ENCODE measurements at places on chromosomes 1 and 21.

DNA sequence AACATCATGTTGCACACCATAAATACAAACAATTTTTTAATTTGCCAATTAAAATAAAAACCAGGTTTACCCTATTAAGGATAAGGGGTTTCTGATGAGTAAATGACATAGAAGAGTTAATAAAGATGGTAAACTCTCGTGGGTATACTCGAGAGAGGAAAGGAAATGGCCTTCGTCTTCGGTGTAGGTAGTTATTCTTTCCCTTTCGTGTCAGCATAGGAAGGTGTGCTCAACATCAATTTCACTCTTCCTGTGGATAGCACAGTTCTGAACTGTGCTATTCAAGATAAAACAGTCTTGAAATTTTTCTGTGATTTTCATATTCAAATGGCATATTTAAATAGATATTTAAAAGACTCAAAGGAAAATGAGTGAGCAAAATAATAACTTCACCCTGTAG, 98.2 kb downstream of the RGL1 start:
- no peak for DNase-seq

- DNase-seq, result peak; percentile 70
Measured at GRCh38 chr1:152188673-152189591, 29.9 kb upstream of the RPTN start.

DNA sequence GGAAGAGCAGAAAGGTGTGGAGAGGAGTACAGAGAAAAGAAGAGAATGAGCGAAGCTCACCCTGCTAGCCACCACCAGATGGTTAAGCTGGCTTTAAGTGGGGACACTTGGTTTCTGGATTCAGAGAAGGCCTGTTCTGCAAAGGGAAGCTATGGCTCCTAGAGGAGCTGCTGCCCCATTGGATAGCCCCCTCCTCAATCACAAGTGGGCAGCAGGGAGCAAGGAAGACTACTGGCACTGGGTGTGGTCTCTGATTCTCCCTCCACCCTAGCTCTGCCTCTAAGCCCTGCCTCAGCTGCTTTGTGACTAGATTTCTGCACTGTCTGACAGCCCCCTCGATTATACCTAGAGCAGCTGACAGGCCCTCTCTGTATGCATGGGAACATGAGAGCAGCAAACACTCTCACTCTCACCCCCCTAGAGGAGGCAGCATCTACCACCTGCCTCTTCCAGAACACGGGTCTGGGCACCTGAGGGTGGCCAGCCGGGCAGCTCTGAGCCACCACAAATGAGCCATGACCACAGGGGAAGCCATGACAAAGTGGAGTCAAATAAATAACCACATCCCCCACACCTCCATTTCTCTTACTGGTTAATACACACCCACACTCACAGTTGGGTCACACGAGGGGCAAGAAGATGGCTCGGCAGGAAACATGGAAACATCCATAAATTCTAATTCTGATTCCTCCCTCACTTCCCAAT, 13.6 kb downstream of the PLEKHA6 start:
- DNase-seq, result no peak

GRCh38 chr21:35479065-35479448, 430.0 kb upstream of the RUNX1 start:
- no peak for DNase-seq

DNA sequence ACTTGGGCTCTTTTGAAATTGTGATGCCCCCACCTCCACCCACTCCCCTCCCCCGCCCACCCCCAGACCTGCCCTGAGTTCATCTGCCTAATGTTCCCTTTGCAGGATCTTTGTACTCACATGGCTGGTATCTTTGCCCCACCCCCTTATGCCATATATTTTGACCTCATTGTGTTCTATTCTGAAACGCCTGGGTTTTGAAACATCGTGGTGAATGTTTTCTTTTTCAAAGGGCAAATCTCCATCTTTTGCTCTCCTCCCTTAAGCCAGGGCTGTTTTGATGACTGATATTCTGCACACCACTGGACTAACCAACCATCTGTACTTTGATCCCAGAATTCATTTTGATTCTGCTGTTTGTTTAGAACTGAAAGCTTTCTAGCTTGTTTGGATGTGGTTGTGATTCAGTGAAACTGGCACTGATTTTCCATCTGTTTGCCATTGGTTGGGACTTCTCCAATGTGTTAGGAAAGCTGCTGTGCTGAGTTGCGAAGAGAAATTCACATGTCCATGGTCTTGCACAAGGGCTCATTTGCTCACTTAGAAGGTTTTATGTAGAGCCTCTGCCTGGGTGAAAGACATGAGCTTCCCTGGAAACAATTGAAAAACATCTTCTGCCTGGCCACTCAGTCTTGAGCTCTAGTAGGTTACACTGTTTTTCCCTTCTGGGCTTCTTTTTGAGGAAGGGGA, 16.5 kb downstream of the SMAP2 start:
- DNase-seq, result no peak

DNA sequence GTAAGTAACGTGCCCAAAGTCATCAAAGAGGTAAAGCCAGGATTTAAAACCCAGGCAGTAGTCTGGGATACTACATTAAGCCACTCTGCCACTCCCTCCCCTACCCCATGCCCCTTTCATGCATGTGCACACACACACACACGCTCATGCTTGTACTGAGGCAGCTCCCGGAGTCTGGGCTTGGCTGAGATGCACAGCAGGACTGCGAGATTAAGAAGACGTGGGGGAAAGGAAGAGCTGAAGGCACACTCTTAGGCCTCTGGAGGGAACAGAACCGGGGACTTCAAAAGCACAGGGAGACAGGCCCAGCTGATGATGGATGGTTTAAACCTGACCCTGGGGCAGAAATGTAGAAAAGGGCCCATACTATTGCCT, 98.3 kb downstream of the GLIS1 start:
- DNase-seq, result no peak

DNA sequence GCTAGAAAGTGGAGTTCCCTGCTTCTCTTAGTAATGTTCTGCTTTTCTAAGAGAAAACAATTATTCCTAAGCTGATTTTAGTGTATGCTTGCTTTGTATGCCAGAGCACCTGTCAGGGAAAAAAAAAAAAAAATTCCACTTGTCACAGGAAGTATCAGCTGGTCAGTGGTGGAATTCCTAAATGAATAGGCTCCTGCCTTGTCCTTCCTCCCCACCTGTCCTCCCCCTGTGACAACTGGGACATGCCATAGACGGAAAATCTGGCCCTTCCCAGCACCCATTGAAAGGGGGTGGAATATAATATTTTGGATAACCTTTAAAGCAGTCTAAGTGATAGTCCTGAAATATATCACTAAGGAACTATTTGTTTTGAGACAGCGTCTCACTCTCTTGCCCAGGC, 10.8 kb downstream of the FNDC5 start:
- no peak for DNase-seq

DNA sequence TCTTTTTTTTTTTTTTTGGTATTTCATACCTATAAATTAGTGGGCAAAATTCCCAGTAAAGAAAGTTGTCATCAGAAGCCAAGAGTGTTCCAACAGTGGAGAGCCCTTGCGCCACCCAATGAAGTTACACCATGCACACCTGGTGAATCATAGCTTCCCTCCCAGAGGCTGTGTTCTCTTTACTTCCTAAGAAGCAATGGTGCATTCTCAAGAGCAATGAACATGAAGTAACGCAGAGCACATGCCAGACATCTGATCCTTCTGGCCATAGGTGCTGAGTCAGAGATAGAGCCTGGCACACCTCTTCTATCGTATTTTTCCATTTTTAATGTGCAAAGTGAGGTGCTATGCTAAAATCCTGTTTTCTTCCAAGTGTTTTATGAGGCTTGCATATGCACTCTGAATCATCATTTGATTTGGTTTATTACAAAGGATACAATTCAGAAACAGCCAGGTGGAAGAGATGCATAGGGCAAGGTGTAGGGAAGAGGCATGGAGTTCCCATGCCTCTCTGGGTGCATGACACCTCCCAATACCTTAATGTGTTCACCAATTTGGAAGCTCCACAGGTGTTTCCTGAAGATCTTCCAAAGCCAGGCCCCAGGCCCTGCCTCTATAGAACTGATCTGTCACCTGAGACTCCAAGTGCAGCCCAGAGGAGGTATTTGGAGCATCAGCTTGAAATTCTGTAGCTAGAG, 408.0 kb downstream of the SIPA1L2 start:
- no peak for DNase-seq

GRCh38 chr1:20654104-20654690, 7.0 kb downstream of the DDOST start:
- no peak for DNase-seq

DNA sequence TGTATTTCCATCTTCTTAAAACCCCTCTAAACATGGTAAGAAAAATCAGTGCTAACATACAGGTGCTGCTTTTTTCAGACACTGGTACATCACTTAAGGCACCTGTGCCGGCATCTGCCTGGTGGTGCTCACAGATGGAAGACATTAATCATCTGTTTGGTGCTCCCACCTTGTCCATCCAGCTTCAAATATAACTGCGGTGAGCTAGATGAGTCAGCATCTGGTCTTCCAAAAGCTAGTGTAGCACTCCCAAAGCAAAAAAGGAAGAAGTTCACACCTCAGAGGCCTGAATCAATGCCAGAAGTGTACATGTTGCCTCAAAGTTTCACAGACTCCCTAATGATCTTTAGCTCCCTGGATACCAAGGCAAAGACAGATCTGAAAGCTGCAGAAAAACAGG, 44.4 kb downstream of the TM2D1 start:
- DNase-seq, result no peak

GRCh38 chr1:29237129-29237821, 953 bp downstream of the PTPRU start:
- DNase-seq, result no peak

DNA sequence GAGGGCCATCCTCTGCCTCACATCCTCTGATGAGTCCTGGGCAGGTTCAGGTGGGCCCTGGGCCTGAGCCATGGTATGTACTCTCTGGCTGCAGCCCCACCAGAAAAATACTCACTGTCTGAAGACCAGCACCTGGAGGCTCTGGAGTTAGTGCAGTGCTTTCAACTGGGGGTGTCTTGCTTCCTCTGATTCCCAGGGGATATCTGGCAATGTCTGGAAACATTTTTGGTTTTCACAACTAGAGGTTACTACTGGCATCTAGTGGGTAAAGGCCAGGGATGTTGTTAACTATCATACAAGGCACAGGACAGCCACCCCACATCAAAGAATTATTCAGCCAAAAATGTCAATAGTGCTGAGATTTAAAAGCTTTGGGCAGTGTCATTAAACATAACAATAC, 152.7 kb downstream of the HIVEP3 start:
- no peak for DNase-seq

GRCh38 chr1:239914751-239915231, 176.9 kb upstream of the FMN2 start:
- DNase-seq, result no peak

GRCh38 chr1:63414691-63415365, 47.4 kb downstream of the ALG6 start:
- DNase-seq, result no peak

GRCh38 chr1:202084791-202085681, 37.7 kb upstream of the GPR37L1 start:
- no peak for DNase-seq

DNA sequence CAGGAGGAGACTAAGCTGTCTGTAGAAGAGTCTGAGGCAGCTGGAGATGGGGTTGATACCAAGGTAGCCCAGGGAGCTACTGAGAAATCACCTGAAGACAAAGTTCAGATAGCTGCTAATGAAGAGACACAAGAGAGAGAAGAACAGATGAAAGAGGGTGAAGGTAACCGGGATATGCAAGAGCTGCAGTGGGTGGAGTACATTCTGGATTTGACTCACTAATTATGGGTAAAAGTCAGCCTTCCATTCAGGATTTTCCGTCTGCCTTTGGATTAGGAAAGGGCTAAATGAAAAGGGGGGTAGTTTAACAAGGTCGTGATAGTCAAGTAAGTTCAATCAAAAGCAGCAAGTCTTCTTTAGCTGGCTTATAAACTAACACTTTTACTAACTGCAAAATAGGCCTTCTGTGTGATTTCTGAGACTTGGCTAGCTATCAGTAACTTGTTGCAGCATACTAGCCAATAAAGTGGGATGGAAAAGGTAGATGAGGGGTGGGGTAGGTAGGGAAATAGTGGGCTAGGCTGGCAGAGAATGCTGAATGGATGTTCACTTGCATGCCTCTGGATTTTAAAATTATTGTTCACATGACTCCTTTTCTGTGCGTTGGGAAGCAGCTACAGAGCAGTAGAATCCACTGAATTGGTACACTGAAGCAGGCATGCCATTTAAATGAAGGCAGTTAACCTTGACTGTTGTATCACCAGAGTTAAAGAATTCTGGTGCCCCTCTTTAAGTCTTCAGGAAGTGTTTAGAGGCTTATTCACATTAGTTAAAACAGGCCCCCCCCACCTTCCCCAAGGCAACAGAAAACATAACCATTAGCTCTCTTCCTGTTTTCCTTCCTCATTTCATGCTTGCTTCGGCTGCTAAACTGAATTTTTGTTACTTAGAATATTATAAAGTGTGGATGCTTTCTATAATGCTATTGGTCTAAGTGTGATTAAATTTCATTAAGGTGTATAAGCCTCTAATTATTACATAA, 15.4 kb downstream of the CCDC17 start:
- no peak for DNase-seq

GRCh38 chr1:10779841-10780240, 16.6 kb downstream of the CASZ1 start:
- no peak for DNase-seq

DNA sequence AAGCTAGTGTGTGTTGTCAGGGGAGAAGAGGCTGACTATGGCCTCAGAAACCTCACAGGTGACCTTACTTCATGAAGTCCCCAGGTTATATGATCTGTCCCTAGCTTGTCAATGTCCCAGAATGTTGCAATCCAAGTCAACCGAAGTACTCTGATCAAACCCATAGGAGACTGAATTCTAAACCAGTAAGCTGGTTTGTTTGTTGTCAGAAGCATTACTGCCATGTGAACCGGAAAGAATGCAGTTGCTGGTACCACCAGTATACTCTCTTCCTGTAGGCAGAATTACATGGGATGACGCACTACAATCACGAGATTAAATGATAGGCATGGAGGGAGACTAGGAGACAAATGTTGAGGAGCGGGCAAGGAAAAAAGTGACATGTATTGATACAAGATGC, 26.1 kb upstream of the MAN1A2 start:
- no peak for DNase-seq

DNA sequence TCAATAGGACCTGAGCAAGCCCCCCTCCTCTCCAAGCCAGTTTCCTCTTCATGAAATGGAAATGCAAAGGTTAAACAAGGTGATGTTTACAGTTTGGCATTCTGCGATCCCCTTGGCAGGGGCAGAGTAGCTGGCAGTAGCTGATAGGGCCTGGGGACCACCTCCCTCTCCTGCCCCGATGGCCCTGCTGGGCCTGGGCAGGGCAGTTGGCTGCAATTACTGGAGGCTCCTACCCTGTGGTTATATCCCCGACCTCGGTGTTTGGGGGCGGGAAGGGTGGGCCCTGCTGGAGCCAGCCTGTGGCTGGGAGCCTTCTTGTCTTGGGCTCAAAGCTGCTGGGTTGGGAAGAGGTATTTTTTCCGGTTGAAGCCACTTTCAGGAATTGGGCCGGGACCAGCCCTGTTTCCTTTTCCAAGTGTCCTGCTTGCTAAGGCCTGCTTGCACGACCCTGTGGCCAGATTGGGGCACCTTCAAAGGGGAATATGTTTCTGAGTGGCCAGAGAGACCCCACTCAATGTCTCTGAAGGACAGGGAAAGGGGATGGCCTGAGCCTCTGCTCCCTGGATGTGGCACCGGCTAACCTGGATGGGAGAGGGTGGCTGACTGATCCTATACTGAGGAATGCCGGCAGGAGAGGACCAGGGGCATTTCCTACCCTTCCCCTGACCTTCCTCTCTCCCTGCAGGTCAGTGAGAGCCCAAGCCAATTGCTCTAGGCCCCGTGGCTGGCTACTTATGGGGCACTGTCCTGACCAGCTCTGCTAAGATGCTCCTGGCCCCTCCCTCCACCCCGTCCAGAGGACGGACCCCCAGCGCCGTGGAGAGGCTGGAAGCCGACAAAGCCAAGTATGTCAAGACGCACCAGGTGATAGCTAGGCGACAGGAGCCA, 1.9 kb downstream of the FAM110D start:
- no peak for DNase-seq

- no peak for DNase-seq
Measured at GRCh38 chr1:200107004-200107470, 79.5 kb downstream of the NR5A2 start.

All from activated CD4-positive, alpha-beta T cell treated with anti-CD3 and anti-CD28 coated beads, Interleukin-2, amount 50 U/mL, for 4 hours (primary cell).